Stimulated activated CD4-positive, alpha-beta T cell treated with anti-CD3 and anti-CD28 coated beads, Interleukin-2, amount 100 ng/mL, for 48 hours (primary cell): ENCODE measurements at places on chromosomes 12 and 14.

GRCh38 chr14:102840771-102841528, 63.7 kb downstream of the TRAF3 start:
- DNase-seq, result no peak

- DNase-seq, result no peak
Observed at GRCh38 chr14:32403688-32404087, 74.6 kb downstream of the AKAP6 start.

DNA sequence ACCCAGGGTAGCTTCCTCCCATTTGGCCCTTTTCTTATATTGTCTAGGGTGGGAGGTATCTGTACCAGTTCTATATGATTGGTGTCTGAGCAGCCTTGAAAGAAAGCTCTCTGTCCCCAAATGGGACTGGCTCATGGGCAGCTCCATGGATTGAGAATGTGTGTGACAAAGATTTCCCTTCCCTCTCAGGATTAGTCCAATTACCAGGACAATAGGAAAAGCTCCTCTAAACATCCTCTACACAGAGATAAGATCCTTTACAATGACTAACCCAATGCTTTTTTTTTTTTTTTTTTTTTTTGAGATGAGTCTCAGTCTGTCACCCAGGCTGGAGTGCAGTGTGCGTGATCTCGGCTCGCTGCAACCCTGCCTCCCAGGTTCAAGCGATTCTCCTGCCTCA, 112.1 kb downstream of the SLC35F4 start:
- DNase-seq, result no peak

GRCh38 chr12:91056488-91056887, 1.3 kb downstream of the KERA start:
- DNase-seq, result no peak

- DNase-seq, result no peak
Observed at GRCh38 chr14:68085742-68086141, 266.2 kb downstream of the RAD51B start.
